ENCODE measurements at places on chromosomes 11 and 22.

- no peak for DNase-seq
These were observed 113.1 kb downstream of the CSNK2A3 start for GRCh38 chr11:11239959-11240358.

GRCh38 chr11:21110415-21110814 is 441.0 kb downstream of the NELL1 start:
- DNase-seq = no peak

DNA sequence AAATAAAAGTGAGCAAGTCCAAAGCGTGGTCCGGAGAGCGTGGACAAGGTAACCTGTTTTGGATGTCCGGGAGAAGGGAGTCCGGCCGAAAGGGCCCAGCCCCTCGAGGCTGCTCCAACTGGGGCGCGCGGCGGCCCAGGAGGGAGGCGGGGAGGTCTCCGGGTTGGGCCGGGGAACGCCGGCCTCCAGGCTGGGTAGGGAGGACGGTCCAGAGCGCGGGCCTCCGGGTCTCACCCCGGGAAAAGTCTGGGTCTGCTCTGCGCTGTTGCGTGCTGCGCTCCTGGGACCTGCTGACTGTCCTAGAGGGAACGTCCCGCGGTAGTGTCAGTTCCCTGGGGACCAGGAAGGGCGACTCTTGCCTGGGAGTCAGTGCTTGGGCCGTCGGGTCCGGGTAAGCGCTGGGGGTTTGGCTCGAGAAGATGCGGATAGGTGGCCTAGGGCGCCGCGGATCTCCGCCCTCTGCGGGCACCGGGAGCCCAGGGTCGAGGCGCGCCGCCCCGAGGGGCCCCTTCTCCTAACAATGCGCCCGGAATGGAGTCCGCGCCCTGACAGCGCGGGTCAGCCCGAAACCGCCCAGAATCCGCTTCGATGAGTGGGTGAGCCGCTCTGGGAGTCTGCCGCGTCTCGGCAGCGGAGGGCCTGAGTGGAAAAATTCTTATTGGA is 988 bp upstream of the FLI1 start:
- no peak for DNase-seq

GRCh38 chr11:129950101-129951091 is 52.2 kb downstream of the PRDM10 start:
- DNase-seq = no peak

DNA sequence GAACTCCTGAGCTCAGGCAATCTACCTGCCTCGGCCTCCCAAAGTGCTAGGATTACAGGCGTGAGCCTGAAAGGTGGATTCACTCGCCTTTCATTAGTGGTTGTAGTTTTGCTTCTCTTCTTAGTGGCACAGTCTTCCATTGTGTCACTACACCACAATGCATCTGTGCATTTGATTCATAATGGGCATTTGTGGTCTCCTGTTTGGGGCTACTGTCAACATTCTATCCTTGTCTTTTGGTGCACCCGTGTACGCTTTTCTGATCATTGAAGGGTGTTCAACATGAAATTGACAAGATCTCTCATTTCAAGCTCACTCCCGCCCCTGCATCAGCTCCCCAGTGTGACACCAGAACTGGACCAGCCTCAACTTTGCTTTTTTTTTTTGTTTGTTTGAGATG is 2.0 kb upstream of the SYT12 start:
- no peak for DNase-seq

GRCh38 chr11:98734686-98735085 is 286.1 kb upstream of the CNTN5 start:
- no peak for DNase-seq

DNA sequence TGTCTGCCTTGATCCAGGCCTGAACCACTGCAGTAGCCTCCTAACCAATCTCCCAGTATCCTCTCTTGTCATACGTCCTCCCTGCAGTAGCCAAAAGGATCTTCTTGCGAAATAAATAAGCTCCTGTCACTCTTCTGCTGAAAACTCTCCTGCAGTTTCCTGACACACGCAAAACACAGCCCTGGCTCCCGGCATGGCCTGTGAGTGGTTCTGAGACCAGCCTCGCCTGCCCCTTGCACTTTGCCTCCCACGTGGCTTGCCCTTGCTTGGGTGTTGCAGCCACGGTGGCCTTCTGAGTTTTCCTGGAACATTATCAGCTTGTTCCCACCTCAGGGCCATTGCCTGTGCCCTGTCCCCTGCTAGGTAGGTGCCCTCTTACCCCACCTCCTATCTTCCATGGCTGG is 7.2 kb downstream of the ZC3H7B start:
- no peak for DNase-seq

DNA sequence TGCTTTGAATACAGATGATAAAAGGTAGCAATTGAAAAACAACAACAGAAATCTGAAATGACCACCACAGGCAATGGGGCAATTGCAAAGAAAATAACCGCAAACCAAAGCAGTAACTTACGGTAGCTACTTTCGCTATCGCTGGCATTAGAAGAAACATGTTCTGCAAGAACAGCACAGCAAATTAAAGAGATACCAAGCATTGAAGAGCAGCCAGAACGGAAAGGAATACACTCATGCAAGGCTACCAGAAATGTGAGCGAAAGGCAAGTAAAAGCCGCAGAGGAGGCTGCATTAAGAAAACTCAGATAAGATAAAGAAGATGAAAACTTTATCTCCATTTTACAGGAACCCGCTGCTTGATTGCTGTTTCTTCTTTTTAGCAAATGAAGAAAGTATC is 194.1 kb upstream of the CCDC90B start:
- no peak for DNase-seq

GRCh38 chr11:79308429-79308828 is 132.4 kb downstream of the TENM4 start:
- DNase-seq = no peak

Data from AG09309 (cell line).